MM.1S (cell line): ENCODE measurements at places on chromosomes 11 and 22.

DNA sequence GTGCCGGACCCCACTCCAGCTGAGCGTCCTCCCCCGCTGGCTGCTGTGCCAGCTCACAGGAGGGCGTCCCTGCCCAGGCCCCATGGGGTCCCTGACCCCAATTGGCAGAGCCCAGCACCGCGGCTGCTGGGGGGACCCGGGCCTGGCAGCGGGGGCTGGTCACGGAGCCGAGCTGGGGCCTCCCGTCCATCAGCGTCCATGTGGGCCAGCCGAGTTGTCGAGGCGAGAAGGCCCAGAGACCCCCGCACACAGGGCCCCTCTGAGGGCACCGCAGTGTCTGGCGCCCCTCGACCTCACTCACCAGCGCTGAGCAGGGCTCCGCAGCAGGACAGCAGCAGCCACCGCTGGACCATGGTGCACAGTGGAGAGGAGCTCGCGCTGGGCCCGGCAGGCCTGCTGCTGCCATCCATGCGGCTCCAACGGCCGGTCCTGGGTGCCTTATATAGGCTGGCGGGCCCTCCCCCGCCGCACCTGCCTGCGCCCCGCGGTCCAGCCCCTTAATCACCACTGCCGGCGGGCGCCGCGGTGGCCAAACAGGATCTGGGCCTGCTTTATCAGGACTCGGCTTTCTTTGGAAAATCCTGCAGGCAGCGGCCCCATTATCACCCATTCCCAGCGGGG lies at the start of gene MUC6:
Gene MUC6, minus strand, starts transcription at position 416 of the 621 bp plus-strand sequence. Its CDS starts 63 bp downstream, at position 353.
- DNase-seq, result no peak
- H3K27me3 ChIP-seq, result peaks cover 91% of the 10 kb centered on the region
- H3K4me1 ChIP-seq, result no peaks in the 10 kb centered on the region

GRCh38 chr11:48114740-48115139 lies 101.9 kb upstream of the OR4B1 start:
- no peak for DNase-seq
- no peak overlapping the region for H3K4me3 ChIP-seq

DNA sequence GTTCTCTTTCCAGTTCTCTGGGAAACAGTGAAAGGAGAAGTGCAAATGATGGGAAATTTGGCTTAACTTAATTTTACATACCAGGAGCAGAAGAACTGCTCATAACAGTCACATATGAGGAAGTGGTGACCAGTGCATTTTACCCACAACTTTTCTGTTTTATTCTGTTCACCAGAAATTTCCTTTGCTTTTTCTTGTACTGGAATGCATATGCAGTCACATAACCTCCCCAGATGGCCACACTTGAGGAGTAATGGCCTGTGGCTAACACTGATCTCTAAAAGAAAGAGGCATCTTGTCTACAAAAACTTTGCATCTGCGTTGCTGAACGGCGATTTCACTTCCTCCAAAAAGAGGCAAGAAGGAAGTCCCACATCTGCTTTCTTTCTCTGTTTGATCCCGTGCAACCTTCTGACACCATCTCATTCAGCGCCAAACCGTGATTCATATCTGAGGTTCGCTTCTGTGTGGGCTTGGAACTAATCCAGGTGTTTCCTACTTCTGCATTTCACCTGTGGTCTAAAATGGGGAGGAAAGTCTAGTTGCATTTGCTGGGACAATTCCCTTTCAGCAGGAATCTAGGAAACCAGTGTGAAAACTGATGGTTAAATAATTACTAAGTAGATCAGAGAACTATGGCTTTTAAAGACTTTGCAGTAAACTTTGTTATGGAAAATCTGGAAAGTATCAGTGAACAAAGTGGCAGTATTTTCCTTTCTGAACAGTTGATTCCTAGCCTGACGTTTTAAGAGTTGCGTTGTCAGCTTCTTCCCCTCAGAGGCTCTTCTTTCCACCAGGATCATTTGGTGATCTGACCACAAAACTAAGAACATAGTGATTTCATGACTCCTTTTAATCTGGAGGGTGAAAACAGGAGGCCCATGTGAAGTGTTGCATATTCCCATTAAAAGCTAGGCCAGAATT lies 4.2 kb upstream of the MPEG1 start:
- no peaks in the 10 kb centered on the region for H3K27me3 ChIP-seq
- DNase-seq, result peak; percentile 88
- H3K4me3 ChIP-seq, result no peak overlapping the region; the same call in 1 of the 2 replicates
- peak overlapping the region; percentile 76 for H3K27ac ChIP-seq
- peaks cover 11% of the 10 kb centered on the region for H3K4me1 ChIP-seq

- H3K27me3 ChIP-seq, result peaks cover 74% of the 10 kb centered on the region
- no peaks in the 10 kb centered on the region for H3K4me1 ChIP-seq
- H3K4me3 ChIP-seq, result no peak overlapping the region
- no peaks in the 10 kb centered on the region for H3K36me3 ChIP-seq
These were observed 106.4 kb downstream of the NECTIN1 start for GRCh38 chr11:119622454-119623143.

DNA sequence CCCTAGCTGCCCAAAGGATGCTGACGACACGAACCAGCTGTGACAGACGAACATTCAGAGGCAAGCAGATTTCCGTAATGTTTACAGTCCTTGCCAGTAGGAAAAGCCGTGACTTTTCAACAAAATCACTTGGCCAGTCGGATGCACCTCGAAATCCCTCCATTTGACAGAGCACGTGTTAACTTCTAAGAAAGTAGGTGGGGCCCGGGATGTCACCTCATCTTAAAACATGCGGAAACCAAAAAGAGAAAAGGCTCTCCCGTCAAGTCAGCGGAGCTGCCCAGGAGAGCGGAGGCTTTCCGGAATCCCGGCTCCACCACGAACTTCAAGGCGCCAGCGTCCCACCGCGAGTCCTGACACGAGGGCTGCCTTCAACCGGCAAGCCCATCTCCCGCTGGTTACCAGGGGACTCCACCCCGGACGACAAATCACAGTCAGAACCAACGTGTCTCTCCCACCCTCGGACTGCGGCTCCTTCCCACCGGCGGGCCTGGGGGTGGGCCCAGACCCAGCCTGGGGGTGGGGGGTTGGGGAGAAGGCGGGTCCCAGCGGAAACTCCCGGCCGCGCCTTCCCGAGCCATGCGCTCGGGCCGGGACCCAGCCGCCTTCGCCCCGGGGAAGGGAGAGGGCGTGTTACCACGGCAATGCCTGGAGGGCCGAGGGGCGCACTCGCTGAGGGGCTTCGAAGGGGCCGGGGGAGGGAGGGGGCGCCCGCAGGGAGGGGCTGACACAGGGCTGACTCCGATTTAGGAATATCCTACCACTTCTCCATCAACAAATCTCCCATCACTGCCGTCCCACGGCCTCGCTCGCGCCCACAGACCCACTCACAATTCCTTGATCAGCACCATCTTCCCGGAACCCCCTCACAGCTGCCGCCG lies 475 bp downstream of the PITPNB start:
- peaks cover 20% of the 10 kb centered on the region for H3K4me1 ChIP-seq
- peak; percentile 39 for DNase-seq
- no peaks in the 10 kb centered on the region for H3K27me3 ChIP-seq
- H3K27ac ChIP-seq, result peak overlapping the region; percentile 57; the same call in 1 of the 2 replicates
- peak overlapping the region; percentile 93 for H3K4me3 ChIP-seq

GRCh38 chr22:31139866-31140716 lies at the start of gene PLA2G3:
Gene PLA2G3, minus strand, starts transcription at chr22:31140508. Its CDS starts 154 bp downstream, at chr22:31140354.
- H3K27ac ChIP-seq, result no peak within 1 kb of the TSS
- H3K27me3 ChIP-seq, result peaks cover 8% of the 10 kb centered on the region; the same call in 1 of the 2 replicates
- DNase-seq, result no peak
- no peak within 1 kb of the TSS for H3K4me3 ChIP-seq
- no peaks in the 10 kb centered on the region for H3K36me3 ChIP-seq
- no peaks in the 10 kb centered on the region for H3K4me1 ChIP-seq

DNA sequence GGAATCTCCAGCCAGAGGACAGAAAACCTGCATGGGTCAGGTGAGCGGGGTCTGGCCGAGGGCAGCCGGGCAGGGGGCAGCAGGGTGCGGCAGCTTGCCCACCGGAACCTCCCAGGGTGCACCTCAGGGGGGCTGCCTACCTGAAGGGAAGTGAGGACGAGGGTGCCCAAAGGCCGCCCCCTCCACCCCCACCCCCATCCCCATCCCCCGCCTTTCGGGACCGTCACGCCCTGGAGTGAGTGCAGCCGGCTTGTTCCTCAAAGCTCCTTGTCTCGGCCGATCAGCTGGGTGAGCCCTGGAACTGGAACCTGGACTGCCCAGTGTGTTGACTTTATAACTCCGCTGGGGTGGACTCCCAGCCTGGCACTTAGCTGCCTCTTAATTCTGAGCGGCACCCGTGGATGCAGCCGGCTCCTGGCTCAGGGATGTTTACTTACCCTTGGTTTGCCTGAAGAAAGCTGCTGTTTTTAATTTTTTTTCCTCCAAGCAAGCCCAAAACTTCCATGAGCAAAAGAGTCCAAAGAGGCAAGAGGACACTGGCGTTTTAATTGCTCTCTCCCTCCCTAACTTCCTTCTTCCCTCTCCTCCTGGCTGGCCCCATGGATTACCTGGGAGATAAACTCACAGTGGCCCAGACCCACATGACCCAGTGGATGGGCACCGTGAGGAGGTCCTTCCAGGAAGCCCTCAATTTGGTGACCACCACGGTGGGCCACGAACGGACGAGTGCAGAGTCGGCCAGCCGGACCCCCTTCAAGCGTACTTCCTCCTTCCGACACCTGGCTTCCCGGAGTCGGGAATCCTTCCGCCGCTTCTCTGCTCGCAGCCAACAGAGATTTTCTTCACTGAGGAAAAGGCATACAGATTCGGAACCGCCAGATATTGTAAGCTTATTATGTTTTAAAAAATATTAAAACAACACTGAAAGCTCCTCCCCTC lies 87.8 kb upstream of the CRYBB3 start:
- peak overlapping the region; percentile 58 for H3K4me3 ChIP-seq
- no peak overlapping the region for H3K27ac ChIP-seq
- H3K4me1 ChIP-seq, result no peaks in the 10 kb centered on the region
- H3K36me3 ChIP-seq, result no peaks in the 10 kb centered on the region
- H3K27me3 ChIP-seq, result peaks cover 9% of the 10 kb centered on the region; the same call in 1 of the 2 replicates

DNA sequence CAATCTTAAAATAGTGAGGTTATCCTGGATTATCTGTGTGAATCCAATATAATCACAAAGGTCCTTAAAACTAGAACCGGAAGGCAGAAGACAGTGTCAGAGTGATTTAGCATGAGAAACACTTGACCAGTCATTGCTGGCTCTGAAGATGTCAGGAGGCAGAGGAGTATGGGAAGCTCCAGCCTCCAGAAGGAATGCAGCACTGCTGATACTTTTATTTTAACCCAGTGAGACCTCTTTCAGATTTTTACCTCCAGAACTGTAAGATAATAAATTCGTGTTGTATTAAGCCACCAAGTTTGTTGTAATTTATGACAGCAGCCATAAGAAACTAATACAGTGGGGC lies 134.4 kb upstream of the ZC3H12C start:
- no peaks in the 10 kb centered on the region for H3K27me3 ChIP-seq
- H3K4me3 ChIP-seq, result no peak overlapping the region
- no peak for DNase-seq
- H3K4me1 ChIP-seq, result peaks cover 47% of the 10 kb centered on the region

GRCh38 chr11:22244986-22245592 lies 52.2 kb downstream of the ANO5 start:
- no peaks in the 10 kb centered on the region for H3K36me3 ChIP-seq
- no peak overlapping the region for H3K27ac ChIP-seq
- H3K4me1 ChIP-seq, result no peaks in the 10 kb centered on the region
- H3K27me3 ChIP-seq, result no peaks in the 10 kb centered on the region

- no peak overlapping the region for H3K27ac ChIP-seq
- peaks cover 7% of the 10 kb centered on the region; the same call in 1 of the 2 replicates for H3K4me1 ChIP-seq
- no peaks in the 10 kb centered on the region for H3K36me3 ChIP-seq
- DNase-seq, result no peak
- peak overlapping the region; percentile 77 for H3K4me3 ChIP-seq
These were observed 1.4 kb downstream of the SELENOO start for GRCh38 chr22:50202130-50202666.

DNA sequence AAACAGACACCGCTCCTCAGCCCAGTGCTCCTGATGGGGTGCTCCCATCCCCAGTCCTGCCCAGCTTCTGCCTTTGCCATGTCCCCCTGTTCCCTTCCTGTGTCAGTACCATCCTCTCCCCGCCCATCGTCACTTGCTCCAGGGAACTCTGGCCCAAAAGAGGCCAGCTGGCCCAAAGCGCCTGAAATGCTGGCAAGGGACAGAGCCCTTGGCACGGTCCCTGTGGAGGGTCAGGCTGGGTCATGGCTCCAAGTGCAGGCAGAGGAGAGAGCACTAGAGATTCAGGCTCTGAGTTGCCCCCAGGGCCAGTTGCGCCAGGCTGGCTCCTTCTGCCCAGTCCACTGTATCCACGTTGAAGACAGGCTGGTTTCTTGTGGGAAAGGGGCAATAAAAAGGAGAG lies 8.4 kb upstream of the HDHD5 start:
- DNase-seq, result no peak
- H3K4me3 ChIP-seq, result no peak overlapping the region
- H3K27me3 ChIP-seq, result peaks cover 3% of the 10 kb centered on the region; the same call in 1 of the 2 replicates

GRCh38 chr11:120222916-120223315 lies 12.1 kb downstream of the OAF start:
- peaks cover 10% of the 10 kb centered on the region for H3K4me1 ChIP-seq
- no peaks in the 10 kb centered on the region for H3K36me3 ChIP-seq
- no peak overlapping the region for H3K4me3 ChIP-seq
- no peak overlapping the region for H3K27ac ChIP-seq

DNA sequence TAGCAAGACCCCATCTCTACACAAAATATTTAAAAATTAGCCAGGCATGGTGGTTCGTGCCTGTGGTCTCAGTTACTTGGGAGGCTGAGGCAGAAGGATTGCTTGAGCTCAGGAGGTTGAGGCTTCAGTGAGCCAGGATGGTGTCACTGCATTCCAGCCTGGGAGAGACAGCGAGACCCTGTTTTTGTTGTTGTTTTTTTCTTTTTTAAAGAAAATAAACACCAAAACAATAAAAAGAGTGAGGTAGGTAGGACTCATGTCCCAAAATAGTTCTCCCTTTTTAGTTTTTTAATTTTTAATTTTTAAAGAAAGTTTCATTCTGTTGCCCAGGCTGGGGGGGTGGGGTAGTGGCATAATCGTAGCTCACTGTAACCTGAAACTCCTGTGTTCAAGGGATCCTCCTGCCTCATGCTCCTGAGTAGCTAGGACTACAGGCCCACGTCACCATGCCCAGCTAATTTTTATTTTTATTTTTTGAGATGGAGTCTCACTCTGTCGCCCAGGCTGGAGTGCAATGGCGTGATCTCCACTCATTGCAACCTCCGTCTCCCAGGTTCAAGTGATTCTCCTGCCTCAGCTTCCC lies 25.5 kb upstream of the MALAT1 start:
- no peaks in the 10 kb centered on the region for H3K36me3 ChIP-seq
- H3K27ac ChIP-seq, result peak overlapping the region; percentile 93; the same call in 1 of the 2 replicates
- no peak for DNase-seq
- peaks cover 33% of the 10 kb centered on the region for H3K4me1 ChIP-seq
- no peak overlapping the region for H3K4me3 ChIP-seq

GRCh38 chr22:28029201-28029948 lies 110.3 kb upstream of the PITPNB start:
- no peaks in the 10 kb centered on the region for H3K4me1 ChIP-seq
- H3K27me3 ChIP-seq, result no peaks in the 10 kb centered on the region
- no peak for DNase-seq
- H3K27ac ChIP-seq, result no peak overlapping the region
- no peaks in the 10 kb centered on the region for H3K36me3 ChIP-seq
